ENCODE measurements at places on chromosomes 1 and 21.

DNA sequence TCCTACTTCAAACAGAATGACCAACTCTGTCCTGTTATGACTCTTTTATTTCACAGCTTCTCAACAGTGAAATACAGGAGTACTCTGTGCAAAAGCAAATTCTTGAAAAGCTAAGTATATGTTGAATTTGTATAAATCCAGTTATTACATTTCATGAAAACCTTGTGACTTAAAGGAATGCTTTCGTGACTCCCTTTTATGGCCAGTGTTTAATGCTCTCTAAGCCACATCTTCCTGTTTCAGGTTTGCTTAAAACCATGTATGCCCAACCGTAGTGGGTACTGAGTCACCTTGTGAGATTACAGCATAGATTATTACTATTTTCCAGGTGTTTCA, 40.2 kb upstream of the KIF1B start:
- no peak for DNase-seq

DNA sequence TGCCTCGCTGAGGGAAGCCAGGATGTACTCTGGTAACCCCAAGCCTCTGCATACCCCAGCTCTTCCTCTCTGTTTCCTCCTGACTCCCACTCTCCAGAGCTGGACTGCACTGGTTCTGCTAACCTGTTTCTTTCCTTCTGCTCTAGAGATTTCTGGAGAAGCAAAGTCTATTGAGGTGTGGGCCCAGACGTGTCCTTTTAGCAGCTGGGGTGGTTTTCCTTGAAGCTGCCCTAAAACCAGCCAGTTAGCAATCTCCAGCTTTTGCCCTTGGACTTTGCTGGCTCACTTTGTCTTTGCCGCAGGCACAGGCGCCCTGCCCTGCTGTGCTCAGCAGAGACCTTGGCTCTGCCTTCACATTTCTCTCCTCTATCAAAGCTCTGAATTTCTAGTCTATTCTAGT, 171.8 kb upstream of the IVNS1ABP start:
- DNase-seq: no peak

- no peak for DNase-seq
Observed at GRCh38 chr1:185315445-185316071, 1.5 kb downstream of the IVNS1ABP start.

DNA sequence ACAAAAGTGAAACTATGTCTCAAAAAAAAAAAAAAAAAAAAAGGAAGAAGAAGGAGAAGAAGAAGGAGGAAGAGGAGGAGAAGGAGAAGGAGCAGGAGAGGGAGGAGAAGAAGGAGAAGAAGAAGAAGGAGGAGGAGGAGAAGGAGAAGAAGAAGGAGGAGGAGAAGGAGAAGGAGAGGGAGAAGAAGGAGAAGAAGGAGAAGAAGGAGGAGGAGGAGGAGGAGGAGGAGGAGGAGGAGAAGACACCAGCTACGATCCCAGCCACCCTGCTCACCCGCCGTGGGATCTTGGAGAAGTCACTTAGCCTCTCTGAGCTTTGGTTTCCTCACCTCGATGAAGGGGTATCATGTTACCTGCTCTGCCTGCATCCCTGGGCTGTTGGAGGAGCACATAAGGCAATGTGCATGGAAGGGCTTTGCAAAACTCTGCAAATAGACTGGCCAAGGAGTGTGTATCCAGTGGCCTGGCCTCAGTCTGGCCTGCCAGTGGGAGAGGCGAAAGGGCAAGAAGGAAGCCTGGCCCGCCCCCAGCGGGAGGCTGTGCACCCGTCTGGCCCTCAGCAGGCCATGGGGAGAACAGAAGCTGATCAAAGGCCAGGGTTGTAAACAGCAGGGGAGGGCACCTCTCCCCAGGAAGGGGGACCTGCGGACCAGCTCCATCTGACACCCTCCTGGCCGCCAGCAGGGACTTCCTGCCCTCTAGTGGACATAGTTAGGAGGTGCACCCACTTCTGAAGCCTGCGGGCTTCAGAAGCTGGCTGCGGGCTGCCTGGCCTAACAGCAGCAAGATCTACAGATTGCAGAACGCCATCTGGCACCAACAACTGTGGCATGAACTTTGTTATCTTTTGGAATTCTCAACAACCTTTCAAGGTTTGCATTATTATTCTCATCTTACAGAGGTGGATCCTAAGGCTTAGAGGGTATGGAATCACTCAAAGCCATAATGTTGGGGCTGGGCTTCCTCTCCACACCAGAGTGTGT, 19.2 kb upstream of the CDK18 start:
- DNase-seq: peak; percentile 57

DNA sequence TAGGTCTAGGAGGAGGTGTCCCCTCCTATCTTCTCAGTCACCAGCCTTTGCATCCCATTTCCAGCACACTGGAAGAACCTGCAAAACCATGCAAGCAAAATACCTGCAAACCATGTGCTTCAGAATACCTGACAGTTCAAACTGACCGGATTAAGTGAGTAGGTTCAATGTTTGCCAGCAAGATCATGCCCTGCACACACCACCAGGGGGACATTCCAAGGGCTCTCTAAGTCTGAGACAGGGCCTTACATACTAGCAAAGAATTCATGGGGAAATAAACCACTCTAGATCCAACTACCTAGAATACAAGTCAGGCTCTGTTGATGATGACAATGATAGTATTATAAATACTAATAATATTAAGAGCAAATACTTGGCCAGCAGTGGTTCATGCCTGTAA, 27.6 kb downstream of the INPP5B start:
- no peak for DNase-seq

- DNase-seq: no peak
Observed at GRCh38 chr21:21051109-21052055, 53.2 kb downstream of the NCAM2 start.

DNA sequence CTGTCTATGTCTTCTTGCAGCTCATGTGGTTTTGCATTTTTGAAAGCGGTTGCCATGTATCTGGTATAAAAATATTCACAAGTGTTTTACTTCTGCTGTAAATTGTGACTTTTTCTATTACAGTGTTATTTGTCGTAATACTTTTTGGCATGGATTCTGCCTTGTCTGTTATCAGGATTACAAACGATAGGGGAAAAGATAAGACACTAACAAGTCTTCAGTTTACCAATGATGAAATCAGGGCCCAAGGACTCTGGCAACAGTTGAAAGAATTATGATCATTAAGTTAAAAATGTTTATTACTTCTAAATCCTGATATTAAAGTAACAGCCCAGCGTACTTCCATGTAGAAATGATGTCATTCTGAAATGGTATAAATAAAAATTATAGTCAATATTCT, 298.8 kb downstream of the KIF26B start:
- DNase-seq: no peak

- no peak for DNase-seq
Observed at GRCh38 chr1:215889871-215890270, 322.8 kb downstream of the KCTD3 start.

- DNase-seq: no peak
Observed at GRCh38 chr1:225772323-225772768, 5.3 kb upstream of the SRP9 start.

DNA sequence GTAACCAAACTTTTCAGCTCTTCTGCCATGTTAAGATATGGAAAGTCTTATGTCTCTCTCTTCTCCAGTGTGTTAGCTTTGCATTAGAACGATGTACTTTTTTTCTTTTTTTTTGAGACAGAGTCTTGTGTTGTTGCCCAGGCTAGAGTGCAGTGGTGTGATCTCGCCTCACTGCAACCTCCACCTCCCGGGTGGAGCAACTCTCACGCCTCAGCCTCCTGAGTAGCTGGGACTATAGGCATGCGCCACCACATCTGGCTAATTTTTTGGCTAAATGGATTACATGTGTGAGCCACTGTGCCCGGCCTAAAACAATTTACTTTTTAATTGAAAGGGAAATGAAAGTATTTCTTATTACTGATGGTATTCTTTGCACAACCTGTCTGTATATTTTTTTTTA, 35.8 kb downstream of the SPEN start:
- no peak for DNase-seq

DNA sequence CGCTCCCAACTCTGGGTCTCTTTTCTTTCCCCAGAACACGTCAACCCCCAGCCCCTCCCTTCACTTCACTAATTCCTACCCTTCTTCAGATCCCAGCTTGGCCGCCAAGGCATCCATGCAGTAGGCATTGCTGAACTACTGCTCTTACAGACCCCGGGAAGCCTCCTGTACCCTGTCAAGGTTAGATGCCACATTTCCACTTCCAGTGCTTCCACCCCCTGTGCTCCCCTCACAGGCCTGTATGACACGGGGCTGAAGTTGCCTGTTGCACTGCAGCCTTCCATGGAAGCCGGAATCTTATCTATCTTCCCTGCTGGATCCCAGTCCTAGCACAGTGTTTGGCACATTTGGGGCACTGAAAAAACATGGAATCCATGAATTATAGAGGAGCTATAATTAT, 99.0 kb upstream of the SOD1 start:
- DNase-seq: no peak

DNA sequence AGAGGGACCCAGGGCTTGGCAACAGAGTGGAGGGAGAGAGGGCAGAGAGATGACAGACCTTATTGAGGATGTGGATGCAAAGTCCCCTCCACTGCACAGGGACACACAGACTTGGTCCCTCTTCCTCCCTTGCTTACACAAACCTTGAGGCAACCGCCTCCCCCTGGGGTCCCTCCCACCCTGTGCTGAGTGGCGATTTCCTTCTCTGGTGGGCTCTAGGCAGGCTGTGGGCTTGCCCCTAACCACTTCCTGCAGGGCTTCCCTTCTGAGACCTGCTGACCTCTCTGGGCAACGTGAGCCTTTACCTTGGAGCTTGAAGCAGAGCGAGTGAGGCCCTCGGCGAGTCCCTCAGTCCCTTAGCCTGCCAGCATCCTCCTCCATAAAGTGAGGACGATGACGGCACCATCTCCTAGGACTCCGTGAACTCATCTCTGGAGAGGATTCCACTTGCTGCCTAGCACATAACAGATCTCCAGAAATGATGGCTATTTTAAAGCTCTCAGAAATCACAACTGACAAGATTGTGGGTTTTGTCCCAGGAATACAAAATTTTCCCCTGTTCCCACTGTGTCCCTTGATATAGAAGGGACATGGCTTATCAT, 25.0 kb downstream of the KIAA1614 start:
- DNase-seq: no peak

GRCh38 chr1:89994805-89995597, at the start of gene ZNF326:
TSS of gene ZNF326 (plus strand) at chr1:89995110. CDS start at chr1:89995258, 148 bp downstream.
- peak; percentile 95 for DNase-seq

GRCh38 chr1:157032303-157032702, 13.2 kb downstream of the ARHGEF11 start:
- DNase-seq: no peak

GRCh38 chr1:197126691-197127090, 19.8 kb downstream of the ASPM start:
- DNase-seq: no peak

GRCh38 chr1:198970916-198971315, 332.1 kb downstream of the PTPRC start:
- DNase-seq: no peak

GRCh38 chr1:156259805-156260204, 11.9 kb upstream of the PAQR6 start:
- no peak for DNase-seq

- no peak for DNase-seq
Observed at GRCh38 chr1:229951856-229952534, 115.0 kb upstream of the GALNT2 start.

GRCh38 chr1:53834776-53835175, 3.3 kb downstream of the NDC1 start:
- DNase-seq: no peak

- DNase-seq: peak; percentile 60
Observed at GRCh38 chr1:22131875-22132486, 10.9 kb downstream of the WNT4 start.

Measured in stimulated activated CD4-positive, alpha-beta T cell treated with anti-CD3 and anti-CD28 coated beads, Interleukin-4, amount 100 ng/mL, for 1 hour (primary cell).